Activated CD8-positive, alpha-beta memory T cell treated with anti-CD3 and anti-CD28 coated beads for 4 hours (primary cell): ENCODE measurements at places on chromosomes 1 and 21.

DNA sequence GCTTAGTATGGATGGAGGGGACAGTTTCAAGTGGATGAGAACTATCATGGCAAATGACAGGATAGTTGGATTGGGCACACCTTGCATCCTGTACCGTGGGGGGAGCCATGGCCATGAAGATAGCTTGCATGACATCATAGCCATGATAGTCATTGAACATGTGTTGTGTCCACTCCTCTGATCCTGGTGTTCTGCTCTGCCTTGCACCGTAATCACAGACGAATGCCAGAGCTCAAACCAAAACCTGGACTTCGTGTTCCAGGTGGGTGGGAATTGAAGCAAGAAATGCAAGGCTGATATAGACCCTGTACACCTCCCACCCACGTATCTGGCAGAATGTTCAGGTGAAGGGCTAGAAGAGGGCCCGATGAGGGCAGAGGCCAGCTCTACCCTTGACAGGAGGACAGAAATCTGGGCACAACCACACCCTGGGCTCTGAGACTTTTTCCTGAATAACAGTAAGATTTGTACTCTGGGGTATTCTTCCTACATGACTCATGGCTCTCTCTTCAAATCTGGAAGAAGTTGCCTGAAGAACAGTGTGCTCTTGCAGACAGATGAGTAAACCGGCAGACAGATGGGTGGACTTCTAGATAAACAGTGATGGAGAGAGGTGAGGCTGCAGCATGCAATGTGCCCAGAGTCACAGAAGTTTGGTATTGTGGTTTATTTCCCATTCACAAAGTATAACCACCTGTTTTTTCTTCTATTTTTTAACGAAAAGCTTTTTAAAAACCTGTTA lies 45.0 kb downstream of the KCNJ6 start:
- no peak for DNase-seq

GRCh38 chr1:214637722-214638458 lies 34.9 kb downstream of the CENPF start:
- DNase-seq = no peak

DNA sequence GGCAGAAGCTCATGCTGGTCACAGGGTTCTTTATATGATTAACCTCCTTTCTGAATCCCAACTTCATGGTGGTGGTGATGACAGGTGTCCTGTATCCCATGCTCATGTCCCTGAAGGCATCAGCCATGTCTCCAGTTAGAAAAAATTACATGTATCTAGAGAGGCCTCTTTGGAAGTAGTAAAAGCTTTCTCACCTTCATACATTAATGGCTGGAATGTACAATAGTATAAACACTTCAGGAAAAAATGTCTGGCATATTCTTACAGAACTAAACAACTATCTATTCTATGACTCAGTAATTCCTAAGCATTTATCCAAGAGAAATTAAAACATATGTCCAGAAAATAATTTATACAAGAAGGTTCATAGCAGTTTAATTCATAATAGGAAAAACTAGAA lies 34.0 kb downstream of the ADAM30 start:
- DNase-seq = no peak

- no peak for DNase-seq
Measured at GRCh38 chr1:54490361-54491248, 57.4 kb upstream of the ACOT11 start.

DNA sequence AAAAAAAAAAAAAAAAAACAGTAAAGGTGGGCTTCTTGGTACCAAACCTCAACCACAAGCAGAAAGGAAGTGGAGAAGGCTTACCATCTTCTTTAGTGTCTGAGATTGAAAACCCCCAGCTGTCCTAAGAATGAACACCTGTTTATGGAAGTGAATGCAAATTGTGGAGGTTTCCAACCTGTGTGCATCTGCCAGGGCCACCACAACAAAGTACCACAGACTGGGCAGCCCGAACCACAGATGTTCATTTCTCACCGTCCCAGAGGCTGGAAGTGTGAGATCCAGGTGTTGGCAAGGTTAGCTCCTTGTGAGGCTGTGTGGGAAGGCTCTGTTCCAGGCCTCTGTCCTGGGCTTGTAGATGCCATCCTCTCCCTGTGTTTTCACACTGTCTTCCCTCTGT lies 348.7 kb downstream of the SETD4 start:
- no peak for DNase-seq

DNA sequence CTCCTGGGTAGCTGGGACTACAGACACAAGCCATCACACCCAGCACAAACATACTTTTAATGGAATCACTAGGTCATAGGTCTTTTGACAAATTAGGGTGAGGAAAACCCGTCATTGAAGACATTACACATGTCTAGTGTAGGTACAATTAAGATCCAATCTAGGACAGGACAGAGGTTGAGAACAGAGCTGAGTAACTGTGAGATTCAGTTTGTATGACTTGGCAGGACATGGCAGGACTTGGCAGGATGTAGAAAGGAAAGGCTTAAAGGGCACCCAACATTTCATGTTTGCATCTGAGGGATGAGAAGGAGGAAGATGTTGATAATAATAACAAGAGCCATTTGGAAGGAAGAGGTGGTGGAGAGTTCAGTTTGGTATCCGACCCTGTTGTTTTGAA lies 483.8 kb downstream of the PCP4 start:
- DNase-seq = no peak

- DNase-seq = no peak
Measured at GRCh38 chr1:101278845-101279244, 42.0 kb downstream of the S1PR1 start.

DNA sequence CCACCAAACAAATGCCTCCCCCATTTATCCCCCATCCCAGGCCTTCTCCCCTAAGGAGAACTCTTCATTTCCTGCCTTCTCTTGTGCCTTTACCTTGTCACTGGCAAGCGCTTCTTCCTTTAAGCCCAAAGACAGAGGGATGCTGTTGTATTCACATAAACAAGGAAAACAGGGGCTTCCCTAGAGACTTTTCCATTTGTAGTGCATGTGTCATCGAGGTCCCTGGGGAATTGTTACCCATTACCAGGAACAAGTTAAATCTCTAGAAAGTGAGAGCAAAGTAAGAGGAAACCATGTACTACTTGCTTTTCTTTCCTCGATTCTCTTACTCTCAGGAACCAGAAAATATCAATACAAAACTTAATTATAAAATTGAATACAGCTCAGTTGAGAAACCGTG lies 114.4 kb upstream of the DPT start:
- no peak for DNase-seq

DNA sequence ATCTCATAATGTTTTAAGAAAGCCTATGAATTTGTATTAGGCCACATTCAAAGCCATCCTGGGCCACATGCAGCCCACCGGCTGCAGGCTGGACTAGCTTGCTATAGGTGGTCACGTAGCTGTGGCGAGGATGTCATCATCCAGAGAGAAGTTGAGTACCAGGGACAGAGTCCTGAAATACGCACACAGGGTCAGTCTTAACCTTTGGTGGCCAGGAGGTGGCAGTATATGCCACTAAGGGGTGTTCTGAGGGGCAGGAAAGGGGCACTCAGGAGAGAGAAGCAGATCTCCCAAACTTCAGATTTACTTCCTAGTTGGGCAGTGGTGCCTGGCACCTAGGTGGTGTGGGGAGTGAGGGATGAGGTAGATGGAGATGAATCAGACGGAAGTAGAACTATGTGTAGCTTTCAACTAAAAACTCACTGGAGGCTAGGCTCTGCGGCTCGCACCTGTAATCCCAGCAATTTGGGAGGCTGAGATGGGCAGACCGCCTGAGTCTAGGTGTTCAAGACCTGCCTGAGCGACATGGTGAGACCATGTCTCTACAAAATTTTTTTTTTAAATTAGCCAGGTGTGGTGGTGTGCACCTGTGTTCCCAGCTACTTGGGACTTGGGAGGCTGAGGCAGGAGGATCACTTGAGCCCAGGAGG lies 16.3 kb upstream of the CDK18 start:
- DNase-seq = no peak

DNA sequence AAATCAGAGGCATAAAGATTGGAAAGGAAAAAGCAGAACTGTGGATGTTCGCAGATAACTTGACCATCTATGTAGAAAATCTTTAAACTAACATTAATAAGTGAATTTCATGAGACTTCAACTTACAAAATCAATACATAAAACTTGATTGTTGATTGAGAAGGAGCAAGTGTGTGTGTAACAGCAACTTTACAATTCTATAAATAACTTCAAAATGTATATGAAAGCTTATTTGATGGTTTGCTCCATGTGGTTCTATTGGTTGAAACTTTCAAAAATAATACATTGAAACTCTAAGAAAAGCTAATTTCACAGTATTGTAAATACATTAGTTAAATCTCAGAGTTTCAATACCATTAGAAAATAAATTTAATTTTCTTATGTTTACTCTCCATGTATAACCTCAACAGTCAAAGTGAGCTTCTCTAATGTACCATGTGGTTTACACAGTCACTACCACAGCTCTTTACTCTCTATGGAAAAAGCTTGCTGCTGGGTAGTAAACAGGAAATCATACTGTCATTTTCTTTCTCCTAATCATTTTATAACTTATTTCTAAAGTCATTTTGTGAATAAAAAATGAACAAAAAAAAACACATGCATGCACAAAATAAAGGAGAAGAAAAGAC lies 12.0 kb downstream of the AKT3 start:
- DNase-seq = no peak
